ENCODE measurements at places on chromosomes 4 and X. TPM values are rescaled to one million over a fixed set of nuclear protein-coding genes. Genes with fewer than 3 reads are reported as not detected.

The TSPAN6 gene
- total RNA-seq = 4.2 TPM

The MAGEC2 gene
- not detected for total RNA-seq

The MAGEC3 gene
- total RNA-seq = not detected

The P2RY4 gene
- not detected for total RNA-seq

The GJB1 gene
- total RNA-seq = not detected

The BEND2 gene
- total RNA-seq = not detected

The KANTR gene
- 3.6 TPM for total RNA-seq

The ZNF630 gene
- 2.9 TPM for total RNA-seq

The BRS3 gene
- total RNA-seq = not detected

The TBX22 gene
- total RNA-seq = not detected

The GYPB gene
- total RNA-seq = not detected

The ZDHHC15 gene
- total RNA-seq = 2.8 TPM

DNA sequence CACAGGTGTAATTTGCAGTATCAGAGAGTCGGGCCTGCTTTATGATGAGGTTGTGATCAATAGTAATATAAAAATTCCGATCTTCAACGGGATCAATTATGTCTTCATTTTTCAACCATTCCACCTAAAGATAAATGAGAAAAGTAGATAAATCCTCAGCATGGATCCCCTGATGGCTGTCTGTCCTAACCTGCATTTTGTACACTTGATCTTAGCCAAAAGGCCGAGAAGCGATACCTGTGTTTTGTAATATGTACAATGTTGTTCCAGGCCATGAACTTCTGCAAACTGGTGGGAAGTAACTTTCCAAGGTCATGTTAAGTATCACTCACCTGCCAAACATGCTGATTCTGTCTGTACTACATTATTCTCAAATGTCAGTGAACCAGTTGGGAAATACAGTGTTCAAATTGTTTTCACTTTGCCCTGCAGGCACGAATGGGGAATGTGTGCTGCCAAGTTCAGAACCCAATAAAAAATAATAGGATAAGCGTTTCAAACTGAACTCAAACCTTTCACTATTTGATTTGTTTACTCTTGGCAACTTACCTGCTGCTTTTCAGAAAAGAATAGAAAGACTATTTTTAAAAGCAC lies 298.1 kb downstream of the UNC5C start:
- no peak for DNase-seq

DNA sequence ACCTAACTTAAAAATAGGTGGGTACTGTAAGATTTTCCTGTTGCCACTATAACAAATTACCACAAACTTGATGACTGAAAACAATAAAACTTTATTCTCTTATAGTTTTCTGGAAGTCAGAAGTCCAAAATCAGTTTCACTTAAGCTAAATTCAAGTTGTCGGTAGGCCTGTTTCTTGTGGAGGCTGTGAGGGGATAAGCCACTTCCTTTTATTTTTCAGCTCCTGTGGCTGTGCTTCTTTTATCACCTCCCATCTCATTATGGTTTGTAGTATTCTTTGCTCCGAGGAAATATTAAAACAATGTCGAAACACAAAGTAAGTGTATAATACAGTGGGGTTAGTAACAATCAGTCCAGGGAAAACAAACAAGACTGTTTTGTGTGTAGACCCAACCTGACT lies 610.5 kb upstream of the TECRL start:
- DNase-seq = no peak

DNA sequence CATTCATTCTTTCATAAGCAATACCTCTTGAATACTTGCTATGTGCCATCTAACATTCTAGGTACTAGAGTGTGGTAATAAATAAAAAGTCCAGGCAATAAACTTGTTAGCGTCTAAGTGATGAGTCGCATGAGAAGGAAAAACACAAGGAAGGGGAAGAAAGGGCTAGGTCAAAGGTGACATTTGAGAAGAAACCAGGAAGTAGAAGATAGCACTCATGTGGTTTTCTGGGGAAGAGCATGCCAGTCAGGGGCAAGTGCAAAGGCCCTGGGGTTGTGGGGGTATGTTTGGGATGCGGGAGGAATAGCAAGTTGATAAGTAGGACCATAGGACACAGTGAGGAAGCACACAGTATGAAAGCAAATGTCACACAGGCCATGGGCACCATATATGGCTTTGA lies 157.0 kb downstream of the TSPAN5 start:
- DNase-seq = no peak

DNA sequence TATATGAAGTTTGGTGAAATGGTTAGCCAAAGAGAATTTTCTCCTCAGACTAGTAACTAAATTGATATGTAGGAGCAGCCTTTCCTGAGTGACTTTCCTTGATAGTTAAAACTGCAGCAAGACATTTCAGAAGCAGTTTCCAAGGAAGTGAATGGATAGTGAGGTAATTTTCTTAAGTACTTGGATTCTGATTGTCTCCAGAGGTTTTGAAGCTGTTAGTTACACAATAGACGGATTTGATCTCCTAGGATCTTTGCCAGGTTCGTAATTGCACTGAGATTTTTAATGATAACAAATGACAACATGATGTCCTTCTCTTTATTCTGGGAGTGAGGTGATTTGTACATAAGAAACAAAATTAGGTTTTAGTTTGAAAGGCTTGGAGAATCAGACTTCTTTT lies 29.2 kb downstream of the PRRG1 start:
- no peak for DNase-seq

DNA sequence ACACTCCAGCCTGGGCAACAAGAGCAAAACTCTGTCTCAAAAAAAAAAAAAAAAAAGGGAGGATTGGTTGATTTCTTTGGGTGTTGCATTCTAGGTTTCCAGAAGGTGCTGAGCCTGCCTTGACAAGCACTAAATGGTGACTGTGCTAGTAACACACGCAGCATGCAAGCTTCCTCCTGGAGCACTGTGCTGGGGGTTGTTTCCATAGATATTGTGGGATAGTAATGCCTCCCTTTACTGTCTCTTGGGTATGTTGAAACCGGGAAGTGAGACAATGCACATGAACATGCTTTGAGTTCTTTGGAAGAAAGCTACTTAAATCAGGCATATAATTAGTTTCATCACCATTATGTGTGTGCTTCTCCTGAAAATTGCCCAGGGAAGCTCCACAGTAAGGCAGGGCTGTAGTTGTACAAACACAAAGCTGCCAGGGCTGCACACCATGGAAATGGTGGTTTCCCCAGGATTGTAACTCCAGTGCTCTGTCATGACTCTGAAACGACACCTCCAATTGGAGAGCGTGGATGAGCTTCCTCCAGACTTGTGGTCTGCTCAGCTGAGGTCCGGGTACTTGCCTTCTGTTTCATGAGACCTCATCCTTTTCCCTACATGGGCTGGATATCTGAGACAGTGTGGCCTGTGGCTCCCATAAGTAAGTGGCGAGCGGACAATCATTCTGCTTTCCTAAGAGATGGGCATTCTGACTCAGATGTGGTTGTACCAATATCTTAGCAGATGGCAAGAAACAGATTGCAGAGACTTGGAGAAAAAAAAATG lies 31.5 kb upstream of the STOX2 start:
- no peak for DNase-seq

DNA sequence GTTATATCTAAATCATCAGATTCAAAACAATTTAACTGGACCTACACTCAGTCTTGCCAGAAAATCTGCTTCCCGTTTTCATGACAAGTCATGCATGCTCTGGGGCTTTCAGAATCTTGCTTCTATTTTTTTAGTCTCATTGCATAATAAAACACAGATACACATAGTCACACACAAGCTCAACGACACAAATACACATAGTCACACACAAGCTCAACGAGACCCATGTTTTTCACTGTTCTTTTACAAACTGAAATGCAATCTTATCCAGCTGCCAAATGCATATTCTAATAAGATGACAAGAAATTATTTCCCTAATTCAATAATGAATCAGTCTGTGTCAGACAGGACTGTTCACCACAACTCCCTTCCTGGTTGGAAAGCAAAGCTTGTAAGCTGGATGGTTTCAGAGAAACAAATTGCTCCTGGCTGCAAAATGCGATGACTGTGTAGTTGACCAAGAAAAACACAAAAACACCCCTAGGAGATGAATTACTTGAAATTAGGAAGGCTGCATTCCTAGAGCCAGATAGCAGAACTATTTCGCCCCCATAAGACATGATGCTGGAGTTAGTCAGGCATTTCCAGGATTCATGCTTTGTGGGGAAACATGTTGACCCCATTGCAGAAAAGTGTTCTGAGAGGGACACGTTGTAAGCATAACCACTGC lies 208.7 kb downstream of the CHIC2 start:
- DNase-seq = no peak

GRCh38 chrX:74408304-74408703 lies 13.0 kb upstream of the SLC16A2 start:
- no peak for DNase-seq

- peak; percentile 22 for DNase-seq
Measured at GRCh38 chr4:726838-727237, 21.2 kb downstream of the PCGF3 start.

Measured in Right ventricle myocardium superior (tissue), 1 donor.